Fibroblast of skin of right quadriceps (primary cell): ENCODE measurements at places on chromosomes 7 and 10.

- DNase-seq = no peak
These were observed 143.8 kb downstream of the TPST1 start for GRCh38 chr7:66348959-66349358.

GRCh38 chr7:65951837-65952578 lies 30.0 kb downstream of the GUSB start:
- no peak for DNase-seq

GRCh38 chr7:155999631-156000489 lies 187.6 kb upstream of the SHH start:
- no peak for DNase-seq

DNA sequence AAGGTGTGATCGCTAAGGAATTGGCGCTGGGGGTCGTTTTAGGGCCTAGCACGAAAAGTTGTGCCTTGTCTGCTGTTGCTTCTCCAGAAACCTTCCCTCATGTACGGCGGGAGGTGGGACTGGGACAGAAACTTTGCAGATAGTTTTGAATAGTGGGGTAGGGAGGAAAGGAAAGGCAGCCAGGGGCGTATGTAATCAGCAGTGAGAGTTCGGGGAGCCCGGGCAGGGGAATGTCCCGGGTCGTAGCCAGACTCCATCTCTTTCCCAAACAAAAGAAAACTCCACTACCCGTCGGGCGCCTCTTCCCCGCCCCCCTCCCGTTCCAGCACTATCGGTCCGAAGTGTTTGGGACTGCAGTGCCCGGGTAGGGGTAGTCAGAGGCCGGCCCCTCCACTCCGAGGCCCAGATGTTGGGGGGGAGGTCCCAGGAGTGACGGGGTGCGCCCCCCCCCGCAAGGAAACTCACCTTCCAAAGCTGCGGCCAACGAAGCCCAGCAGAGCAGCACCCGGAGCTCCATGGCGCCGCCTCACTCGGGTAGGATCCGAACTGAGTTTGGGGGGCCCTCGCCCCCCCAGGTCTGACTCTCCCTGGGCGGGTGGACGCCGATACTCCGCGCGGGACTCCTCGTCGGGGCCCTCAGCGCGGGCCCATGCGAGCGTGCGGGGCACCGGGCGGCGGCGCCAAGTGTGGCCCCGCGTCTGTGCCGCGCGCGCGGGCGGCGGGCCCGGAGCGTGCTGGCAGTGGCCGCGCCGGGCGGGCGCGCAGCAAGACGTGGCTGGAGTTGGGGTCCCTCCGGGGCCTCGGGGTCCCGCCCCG lies 601 bp downstream of the EPHB4 start:
- DNase-seq = peak; percentile 7

DNA sequence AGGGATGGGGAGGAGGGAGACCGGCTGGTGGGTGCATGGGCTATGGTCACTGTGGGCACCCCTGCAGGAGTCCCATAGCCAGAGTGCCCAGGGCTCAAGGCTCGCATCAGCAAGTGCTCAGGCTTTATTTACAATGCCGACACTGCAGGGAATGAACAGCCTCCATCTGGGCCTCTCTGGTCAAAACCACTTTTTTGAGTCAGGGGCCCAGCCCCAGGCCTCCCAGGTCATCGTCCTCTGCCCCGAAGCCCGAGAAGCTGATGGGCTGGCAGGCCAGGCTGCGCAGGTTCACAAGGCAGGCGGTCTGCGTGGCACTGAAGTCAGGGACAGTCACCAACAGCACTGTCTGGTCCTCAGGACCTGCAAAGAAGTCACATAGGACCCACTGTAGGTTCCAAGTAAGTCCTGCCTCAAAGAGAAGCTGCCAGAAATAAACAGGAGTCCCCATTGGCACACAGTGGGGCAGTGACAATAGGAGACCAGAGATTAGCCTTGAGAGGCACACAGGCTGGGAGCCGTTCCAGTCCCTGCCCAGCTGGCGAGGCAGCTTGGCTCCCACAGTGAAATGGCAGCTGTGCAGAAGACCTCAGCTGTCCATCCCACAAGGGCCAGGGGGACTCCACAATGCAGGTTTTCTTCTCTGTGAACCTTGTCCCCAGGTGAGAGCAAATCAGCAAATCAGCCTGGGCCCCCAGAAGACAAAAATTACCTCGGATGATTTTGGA lies 8.6 kb downstream of the POLD2 start:
- no peak for DNase-seq

DNA sequence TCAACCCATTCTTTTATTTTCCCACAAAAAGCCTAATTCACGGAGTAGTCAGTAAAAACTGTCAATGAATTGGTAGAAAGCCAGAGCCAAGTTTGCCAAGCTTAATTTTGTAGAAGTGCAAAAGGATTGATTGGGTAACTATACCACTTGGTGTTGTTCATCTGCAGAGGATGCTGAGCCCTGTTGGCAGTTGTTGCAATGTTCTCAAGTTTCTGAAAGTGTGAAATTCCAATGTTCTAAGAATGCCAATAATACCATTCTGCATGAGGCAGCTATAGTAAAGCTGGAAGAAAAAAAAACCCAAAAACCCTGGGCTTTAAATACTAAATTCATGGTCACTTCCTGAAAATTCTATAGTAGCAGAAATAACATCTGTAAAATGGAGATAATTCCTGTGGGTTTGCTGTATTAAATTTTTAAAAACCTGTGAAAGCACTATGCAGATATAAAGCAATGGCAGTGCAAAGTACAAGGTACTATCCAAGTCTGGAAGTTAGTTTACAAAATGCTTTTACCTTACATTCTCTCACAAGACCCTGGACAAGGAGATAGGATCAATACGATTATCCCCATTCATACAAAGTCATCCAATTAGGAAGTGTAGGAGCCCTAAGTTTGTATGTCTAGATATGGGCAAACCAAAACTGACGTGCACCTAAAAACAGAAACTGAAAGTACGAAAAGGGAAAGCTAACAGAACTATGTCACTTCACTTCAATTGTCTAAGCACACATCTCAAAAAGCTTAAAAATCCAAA lies 6.0 kb upstream of the PON1 start:
- peak; percentile 65 for DNase-seq

- no peak for DNase-seq
These were observed 120.3 kb downstream of the BUB3 start for GRCh38 chr10:123274306-123275135.

DNA sequence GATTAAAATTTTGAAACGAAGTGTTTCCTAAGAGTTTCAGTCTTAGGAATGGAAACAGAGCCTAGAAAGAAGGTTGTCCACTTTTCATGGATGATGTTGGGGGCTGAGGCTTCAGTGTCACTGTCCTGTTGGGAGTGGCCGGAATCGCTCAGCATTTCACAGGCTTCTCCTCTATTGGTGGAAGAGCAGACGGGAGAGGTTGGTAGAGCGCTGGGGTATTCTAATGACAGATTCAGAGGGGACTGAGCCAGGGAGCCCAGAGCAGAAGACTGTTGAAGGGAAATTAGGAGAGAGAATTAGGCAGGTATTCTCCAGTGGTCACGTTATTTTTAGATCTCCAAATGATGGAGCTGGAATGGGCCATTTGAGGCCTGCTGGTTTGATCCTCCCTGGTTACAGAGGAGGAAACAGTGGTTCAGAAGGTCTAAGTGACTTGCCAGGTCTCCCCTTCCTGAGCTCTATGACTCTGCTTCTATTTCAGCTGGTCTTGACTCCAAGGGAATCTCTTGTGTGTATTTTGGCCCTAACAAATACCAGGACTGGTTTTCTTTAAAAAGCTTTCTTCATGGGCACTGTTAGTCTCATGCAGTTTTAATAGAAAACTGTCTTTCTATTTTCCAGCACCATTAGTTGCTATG lies 35.7 kb upstream of the EEPD1 start:
- DNase-seq = no peak

DNA sequence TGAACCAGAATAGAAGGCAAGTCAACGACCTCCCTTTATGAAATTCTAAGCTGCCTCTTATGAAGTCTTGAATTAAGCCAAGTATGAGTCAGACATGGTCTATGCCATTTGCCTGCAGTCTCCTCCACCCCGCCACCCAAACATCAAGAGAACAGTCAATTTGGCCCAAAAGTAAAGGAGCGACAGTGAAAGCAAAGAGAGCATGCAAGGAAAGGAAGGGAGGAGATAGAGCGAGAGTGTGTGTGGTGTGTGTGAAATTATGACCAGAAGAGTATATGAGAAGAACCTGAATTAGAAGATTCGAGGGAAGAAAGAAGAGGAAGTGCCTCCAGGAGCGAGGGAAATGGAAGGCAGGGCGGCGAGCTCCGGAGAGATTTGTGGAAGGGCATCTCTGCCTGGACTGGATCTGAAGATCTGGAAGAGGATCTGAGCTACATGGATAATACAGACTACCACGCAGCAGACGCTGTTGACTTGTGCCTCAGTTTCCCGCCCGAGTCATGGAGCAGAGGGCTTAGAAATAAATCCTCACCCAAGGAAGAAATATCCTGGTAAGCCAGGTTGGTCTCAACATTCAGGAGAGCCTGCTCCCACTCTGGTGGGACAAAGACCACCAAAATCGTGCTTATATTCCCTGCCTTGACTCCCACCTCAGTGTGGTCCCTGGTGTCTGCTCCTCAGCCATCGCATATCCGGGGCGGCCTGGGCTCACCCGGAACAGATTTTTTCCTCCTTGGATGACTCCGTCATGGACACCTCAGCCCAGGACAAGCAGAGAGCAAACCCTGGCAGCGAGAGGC lies 459 bp downstream of the ZDHHC6 start:
- DNase-seq = peak; percentile 5

DNA sequence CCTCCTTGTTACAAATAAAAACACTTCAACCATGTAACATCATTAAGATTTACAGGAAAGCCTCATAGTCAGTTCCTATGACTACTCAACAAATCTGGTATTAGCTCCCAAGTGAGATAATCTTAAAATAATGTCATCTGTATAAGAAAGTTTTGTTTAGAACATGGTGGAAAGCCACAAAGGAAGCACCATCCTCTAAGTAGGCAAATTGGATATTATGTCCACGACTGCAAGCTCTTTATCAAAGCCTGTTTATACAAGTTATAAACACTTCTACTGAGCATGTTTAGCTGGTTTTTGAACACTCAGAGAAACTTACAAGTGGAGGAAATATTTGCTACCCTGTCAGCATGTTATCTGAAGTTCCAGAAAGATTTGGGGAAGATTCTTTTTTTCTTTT lies 349.8 kb downstream of the ARL4A start:
- no peak for DNase-seq

DNA sequence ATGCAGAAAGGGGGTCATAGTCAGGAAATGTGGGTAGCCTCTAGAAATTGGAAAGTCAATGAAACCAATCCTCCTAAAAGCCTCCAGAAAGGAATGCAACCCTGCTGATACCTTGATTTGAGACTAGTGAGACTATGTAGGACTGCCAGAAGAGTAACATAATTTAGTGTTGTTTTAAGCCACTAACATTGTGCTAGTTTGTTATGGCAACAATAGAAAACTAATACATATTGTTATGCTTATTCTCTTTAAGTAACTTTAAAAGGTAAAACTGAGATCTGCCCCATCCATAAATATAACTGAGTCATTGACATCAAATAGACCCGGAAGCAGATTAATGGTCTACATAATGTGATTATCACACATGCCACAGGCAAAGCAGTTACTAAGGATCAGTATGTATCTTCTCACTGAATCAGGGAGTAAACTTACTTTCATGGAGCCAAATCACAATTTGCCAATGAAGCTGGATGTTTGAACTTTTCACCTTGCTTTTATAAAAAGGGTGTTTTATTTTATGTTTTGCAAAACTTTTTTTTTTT lies 146.4 kb upstream of the TMEM106B start:
- DNase-seq = no peak

- no peak for DNase-seq
These were observed 22.6 kb upstream of the MTURN start for GRCh38 chr7:30112103-30112713.

DNA sequence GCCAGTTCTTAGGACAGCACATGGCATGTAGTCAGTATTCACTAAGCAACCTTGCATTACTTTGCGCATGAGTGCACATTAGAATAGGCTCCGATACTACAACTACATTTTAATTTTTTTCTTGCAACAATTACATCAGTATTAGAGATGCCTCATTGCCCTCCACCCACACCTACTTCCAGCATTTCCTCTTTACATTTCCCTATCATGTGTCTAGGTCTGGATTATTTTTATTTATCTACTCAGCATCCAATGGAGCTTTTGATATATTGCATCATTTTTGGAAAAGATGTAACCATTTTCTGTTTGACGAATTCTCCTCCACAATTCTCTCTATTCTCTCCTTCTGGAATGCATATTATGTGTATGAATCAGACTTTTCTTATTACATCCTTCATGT lies 258.2 kb upstream of the GLI3 start:
- peak; percentile 57 for DNase-seq

GRCh38 chr7:93048136-93048930 lies 69.4 kb downstream of the SAMD9 start:
- no peak for DNase-seq

DNA sequence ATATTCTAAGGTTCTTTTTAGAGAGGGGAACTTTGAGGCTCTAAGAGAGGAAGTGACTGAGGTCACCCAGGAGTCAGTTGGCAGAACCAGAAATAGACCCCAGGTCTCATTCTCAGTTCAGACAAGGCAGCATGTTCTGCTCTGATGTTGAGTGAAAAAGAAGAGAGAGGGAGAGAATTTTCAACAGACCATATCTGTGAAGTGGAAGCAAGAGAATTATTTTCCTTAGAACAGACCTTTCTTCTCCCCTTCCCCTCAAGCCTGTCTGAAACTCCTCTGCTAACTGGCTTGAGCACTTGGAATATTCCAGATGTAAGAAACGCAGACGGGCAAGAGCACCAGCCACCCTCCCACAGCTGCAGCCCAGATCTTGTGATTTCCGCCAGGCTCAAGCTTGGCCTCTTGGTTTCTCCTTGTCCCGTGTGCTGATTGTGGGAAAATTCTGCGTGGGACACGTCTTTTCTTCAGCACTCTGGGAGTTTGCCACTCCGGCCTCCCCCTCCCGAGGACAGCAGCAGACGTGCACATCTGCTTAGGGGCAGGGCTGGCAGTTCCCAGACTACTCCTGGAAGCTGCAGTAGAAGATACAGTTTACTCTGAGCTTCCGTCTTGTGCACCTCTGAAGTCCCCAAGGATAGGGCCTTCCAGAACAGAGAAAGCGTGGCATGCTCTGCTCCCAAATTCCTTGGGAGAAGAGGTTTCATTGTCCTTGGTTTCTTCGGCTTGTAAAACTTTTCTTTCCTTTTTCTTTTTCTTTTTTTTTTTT lies 22.7 kb upstream of the IKZF1 start:
- DNase-seq = no peak

GRCh38 chr7:68020102-68020501 lies 1023.5 kb downstream of the TYW1 start:
- DNase-seq = no peak

DNA sequence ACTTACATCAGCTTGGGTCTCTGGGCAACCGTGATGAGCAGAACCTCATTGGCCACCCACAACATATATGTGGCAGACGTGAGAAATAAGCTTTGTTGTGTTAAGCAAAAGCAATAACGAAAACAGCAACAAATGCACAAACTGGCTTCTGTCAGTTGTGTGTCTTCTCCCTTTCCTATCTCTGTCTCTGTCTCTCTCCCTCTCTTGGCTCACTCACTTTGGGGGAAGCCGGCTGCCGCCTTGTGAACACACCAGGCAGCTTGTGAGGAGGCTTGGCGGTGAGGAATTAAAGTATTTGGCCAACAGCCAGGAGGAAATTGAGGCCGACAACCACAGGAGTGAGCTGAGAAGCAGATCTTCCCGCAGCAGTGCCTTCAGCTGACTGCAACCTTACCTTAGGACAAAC lies 21.9 kb upstream of the CDCA7L start:
- peak; percentile 54 for DNase-seq
